ENCODE measurements at places on chromosomes 1 and 21. TPM values are rescaled to one million over a fixed set of nuclear protein-coding genes. Genes with fewer than 3 reads are reported as not detected.

DNA sequence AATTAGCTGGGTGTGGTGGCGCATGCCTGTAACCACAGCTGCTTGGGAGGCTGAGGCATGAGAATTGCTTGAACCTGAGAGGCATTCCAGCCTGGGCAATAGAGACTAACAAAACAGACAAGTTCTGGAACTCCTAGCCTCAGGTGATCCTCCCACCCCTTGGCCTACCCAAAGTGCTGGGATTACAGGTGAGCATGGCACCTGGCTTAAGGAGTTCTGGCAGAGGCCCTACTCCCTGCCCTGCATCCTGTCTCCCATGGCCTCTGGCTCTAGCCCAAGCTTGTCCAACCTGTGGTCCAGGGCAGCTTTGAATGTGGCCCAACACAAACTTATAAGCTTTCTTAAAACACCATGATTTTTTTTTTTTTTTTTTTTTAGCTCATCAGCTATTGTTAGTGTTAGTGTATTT is 20.4 kb downstream of the TOMM20 start:
- DNase-seq = no peak

- no peak for DNase-seq
Measured at GRCh38 chr1:113488576-113489177, 98.4 kb downstream of the MAGI3 start.

- DNase-seq = no peak
Measured at GRCh38 chr1:67457247-67457646, 27.0 kb upstream of the SERBP1 start.

- DNase-seq = no peak
Measured at GRCh38 chr1:56448529-56449300, 130.6 kb downstream of the PLPP3 start.

FAM72C gene
- not detected for polyA plus RNA-seq
